ENCODE measurements at places on chromosomes 12 and 14.

GRCh38 chr12:50425589-50426258 lies 25.0 kb downstream of the LARP4 start:
- no peak for DNase-seq

GRCh38 chr14:79745046-79745445 lies 466.3 kb downstream of the DIO2 start:
- no peak for DNase-seq

- DNase-seq, result no peak
Measured at GRCh38 chr14:23147676-23148075, 28.6 kb upstream of the CEBPE start.

GRCh38 chr12:553216-554000 lies 93.7 kb downstream of the B4GALNT3 start:
- DNase-seq, result no peak

DNA sequence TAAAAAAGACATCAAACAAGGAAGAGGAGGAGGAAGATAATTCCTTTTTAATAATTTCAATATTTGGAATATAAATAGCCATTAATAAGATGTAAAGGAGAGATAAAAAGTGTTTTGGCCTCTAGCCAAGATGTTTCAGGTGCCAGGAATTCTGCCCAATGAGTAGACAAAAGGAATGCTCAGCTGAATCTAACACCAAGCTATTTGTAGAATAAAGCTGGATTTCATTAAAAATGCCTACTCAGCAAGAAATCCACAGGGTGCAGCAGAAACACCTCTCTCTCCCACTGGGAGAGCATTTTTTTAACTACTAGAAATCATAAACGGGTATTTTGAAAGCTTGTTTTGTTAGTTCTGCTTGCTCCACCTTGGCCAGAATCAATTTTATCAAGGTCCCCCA lies 4.1 kb upstream of the STAB2 start:
- DNase-seq, result no peak

DNA sequence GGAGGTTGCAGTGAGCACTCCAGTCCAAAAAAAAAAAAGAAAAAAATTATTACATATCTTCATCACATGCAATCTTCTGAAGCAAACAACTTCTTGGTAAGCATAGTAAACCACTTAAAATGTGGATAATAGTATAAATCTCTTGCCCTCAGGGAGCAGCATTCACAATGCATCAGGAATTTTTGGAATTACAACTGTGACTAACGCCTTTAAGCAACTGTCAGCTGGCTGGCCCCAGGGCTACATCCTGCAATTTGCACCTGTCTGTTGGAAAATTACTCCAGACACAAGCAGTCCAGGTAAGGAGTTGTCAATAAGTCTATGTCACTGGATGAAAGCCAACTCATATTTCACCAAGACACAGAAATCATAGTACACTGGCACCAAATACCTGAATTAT lies 5.5 kb upstream of the SLC7A7 start:
- DNase-seq, result no peak

DNA sequence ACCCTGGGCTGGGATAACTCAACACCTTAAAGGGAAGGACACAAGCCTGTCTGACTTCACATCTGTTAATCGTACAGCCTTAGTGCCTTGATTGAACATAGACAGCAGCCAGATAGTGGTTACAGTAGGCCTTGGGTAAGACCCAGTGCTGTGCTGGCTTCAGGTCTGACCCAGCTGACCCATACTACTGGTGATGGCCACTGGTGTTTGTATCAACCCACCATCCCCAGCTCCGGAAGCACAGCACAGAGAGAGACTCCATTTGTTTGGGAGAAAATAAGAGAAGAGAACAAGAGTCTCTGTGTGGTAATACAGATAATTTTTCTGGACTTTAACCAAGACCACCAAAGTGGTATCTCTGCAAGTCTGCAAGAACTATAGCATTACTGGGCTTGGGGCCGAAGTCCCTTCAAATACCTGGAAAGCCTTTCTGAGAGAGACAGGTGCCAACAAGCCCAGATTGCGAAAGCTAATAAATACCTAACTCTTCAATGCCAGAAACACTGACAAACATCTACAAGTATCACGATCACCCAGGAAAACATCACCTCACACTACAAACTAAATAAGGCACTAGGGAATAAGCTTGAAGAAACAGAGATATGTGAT lies 330.1 kb upstream of the GARIN2 start:
- DNase-seq, result no peak

GRCh38 chr12:22802883-22803630 lies 178.1 kb downstream of the ETNK1 start:
- DNase-seq, result no peak

- DNase-seq, result no peak
Measured at GRCh38 chr14:105853907-105854599, 327.7 kb downstream of the TMEM121 start.

GRCh38 chr14:76256545-76256944 lies 104.8 kb downstream of the GPATCH2L start:
- no peak for DNase-seq

DNA sequence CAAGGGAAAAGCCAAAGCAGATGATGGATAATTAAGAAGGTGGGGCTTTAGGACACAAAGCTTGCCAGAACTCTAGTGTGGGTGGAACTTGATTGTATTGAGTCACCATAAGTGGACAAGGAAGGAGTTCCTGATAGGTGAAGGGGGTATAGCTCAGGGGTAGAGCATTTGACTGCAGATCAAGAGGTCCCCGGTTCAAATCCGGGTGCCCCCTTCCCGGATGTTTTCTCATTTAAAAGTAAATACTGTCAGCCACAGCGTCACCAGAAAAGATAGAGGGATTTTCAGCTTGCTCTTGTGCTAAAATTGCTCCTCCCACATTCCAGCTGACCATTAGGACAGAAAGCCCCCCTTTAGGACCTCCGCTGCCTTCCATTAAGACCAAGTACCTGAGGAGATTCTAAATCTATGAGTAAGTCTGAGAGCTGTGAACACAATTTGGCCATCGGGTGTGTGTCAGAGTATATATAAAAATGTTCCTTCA lies 36.6 kb downstream of the DCAF4 start:
- no peak for DNase-seq

- no peak for DNase-seq
Measured at GRCh38 chr12:71865166-71865713, 25.7 kb downstream of the TBC1D15 start.

DNA sequence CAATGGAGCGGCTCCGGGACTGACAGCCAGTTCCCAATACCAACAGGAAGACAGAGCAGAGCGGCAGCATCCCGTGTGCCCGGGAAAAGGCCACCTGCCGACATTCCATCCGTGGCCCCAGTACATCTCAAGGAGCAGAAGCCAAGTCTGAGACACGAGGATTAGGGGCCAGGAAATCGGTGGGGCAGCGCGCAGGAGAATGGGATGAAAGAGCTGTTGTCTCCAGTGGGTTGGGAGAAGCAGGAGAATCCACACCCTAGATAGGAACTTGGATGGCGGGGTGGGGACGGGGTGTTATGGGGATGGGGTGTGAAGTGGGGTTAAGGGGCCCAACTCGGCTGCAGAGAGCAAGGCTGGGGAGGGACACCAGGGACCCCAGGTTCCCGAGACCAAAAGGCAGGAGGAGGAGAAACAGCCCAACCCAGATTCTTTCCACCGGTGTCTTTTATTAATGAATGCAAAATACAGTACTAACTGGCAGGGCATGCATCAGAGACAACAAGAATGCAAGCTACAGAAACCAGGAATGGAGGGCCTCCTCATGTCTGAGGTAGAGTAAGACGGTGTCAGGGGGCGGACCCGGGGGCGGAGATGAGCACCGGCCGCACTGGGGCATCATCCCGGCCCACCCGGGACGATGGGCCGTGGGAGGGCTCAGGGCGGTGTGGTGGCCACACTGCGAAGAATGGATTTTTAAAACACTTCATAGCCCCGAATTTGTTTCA lies 50.3 kb downstream of the BEGAIN start:
- peak; percentile 57 for DNase-seq

- DNase-seq, result no peak
Measured at GRCh38 chr12:92729773-92730305, 27.1 kb downstream of the PLEKHG7 start.

DNA sequence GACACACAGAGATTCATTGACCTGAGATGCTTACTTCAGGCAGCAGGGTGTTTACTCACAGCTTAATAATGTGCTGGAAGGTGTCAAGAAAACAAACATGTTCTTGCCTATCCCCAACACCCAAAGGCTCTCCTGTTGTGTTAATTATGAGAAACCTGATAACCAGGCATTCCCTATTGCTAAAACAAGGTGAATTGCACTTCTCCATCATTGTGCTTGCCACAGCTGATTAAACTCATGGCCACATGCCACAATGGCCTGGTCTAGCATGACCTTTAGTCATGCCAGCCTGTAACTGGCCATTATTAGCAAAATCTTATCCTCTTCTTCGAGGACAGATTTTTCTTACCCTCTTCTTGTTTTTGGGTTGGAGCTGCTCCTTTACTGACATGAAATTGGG lies 21.4 kb downstream of the SMOC1 start:
- DNase-seq, result no peak

DNA sequence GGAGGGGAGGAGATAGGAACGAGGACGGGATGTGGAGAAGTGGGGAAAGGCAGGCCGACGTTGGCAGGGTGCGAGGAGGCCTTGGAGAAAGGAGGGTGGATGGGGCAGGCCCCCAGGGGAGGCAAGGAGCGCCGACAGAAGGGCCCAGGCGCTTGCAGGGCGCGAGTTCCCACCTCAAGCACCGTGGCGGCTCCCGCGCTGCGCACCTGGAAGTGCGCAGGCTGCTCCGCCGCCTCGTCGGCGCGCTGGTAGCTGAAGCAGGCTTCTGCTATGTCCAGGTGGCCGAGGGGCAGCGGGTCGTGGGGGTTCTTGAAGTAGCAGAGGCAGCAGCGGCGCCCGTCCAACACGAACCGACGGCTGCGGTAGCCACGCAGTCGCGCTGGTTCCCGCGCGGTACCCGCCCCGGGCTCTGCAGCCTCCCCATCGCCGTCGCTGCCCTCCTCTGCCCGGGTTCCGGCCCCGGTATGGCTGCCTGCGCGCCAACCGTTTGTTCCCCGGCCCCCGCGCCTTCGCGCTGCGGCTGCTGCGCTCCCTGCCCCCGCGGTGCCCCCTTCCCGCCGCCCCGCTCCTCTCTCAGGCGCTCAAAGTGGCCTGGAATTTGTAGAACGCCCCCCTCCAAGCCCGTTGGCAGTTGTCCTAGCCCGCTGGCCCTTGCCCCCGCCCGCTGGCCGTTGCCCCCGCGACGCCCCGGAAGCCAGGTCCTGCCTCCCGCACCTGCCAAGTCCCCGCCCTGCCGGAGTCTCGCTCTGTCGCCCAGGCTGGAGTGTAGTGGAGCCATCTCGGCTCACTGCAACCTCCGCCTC lies 1.1 kb upstream of the ACTR6 start:
- DNase-seq, result peak; percentile 39

- no peak for DNase-seq
Measured at GRCh38 chr12:105100207-105100985, 7.1 kb upstream of the WASHC4 start.

GRCh38 chr14:102140027-102140749 lies 491 bp downstream of the WDR20 start:
- peak; percentile 53 for DNase-seq

GRCh38 chr12:123066384-123066710 lies 84.5 kb downstream of the PITPNM2 start:
- DNase-seq, result no peak

- no peak for DNase-seq
Measured at GRCh38 chr14:35335388-35336092, 43.4 kb downstream of the PSMA6 start.

GRCh38 chr12:67998379-67998778 lies 9.1 kb downstream of the IFNG-AS1 start:
- no peak for DNase-seq

GRCh38 chr12:15638231-15638630 lies 151.0 kb downstream of the EPS8 start:
- no peak for DNase-seq

GRCh38 chr14:102464846-102465341 lies 44.7 kb downstream of the ANKRD9 start:
- DNase-seq, result no peak

- no peak for DNase-seq
Measured at GRCh38 chr12:69331519-69331908, 16.7 kb upstream of the LYZ start.

DNA sequence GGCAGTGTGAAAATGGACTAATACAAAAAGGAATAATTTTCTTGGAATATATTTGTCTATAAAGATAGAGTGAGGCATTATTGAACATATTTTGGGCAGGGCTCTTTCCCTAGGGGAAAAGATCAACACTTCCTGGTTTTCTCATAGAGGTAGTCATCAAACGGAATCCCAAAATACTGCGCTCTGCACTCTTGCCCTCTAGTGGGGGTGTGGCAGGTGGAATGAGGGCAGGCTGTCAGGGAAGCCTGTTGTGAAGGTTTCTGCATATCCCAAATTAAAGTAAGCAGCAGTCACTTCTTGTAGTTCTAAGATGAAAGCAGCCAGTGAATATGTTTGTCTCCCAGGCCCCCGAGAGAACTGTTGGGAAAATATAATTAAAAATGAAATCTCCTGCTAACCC lies 666.8 kb upstream of the TMEM132C start:
- DNase-seq, result no peak

DNA sequence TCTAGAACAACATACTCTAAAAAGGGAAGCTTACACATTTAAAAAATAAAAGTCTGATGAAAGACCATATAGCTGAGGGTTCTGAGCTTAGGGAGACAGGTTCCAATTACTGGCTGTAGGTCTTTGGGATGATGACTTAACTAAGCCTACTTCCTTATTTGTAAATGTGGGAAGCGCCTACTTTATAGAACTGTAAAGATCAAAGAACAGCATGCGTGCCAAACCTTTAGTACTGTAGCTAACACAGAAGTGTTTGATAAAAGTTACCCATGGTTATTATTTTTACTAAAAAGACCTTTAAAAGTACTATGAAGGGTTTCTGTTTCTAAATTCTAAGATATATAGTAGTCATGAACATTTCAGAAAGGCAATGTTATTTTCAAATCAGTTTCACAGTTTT lies 35.7 kb downstream of the STK38L start:
- no peak for DNase-seq

DNA sequence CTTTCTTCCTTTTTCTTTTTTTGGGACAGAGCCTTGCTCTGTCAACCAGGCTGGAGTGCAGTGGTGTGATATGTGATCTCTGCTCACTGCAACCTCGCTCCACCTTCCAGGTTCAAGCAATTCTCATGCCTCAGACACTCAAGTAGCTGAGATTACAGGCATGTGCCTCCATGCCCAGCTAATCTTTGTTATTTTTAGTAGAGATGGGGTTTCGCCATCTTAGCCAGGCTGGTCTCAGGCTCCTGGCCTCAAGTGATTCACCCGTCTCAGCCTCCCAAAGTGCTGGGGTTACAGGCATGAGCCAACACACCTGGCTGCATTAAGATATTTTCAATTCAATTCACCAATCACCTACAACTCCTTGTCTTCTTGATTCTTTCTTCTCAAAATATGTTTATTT lies 1046.5 kb downstream of the GALC start:
- DNase-seq, result no peak

DNA sequence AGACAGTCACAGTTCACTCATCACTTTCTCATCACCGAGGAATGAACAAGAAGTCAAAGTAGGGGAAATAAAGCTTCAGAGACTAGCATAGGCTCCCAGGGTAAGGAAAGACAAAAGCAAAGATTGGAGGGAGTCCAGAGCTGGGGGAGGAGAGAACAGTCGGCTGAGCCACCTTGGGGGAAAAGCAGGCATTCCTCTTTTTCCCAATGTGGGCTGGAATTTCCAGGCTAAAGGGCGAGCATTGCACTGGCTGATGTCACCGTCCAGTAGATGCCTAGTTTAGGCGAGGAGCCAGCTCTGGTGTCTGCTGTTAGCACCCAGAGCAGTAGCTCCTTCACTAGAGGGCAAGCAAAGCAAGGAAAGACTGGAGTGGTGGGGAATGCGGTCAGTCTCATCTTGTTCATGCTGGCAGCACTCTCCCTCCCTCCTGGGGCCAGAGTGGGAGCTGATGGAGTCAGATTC lies 8.5 kb upstream of the KRT75 start:
- DNase-seq, result peak; percentile 35

GRCh38 chr14:70254476-70254961 lies 65.8 kb upstream of the SLC8A3 start:
- no peak for DNase-seq
